ENCODE measurements at places on chromosomes 2 and 18.

GRCh38 chr2:9556121-9556743 lies 602 bp upstream of the ADAM17 start:
- DNase-seq: no peak

DNA sequence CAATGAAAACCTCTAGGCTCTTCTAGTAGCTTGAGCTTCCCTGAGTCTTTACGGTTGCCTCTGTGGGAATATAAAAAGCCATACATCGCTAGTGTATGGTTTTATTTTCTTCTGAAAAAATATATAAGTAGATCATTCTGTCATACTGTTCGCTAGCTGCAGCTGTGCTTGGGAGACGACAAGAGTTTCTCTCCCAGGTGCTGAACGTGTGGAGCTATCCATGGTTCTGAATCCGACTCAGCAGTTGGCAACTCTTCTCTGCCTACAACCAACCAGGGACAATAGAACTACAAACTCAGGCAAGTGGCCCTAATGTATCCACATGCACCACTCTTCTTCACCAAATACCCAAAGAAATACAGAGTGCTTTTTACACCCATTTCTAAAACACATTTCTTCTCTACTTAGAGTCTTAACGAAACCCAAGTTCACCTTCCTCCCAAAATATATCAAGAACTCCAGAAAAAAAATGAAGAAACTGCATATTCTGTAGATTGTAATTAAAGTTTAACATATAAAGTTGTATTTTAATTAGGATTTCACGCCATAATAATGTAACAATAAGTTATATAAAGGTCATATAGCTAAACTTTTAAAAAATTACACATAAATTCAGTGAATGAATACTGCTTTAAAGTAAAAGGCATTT lies 2.2 kb upstream of the KCNH7 start:
- DNase-seq: no peak

DNA sequence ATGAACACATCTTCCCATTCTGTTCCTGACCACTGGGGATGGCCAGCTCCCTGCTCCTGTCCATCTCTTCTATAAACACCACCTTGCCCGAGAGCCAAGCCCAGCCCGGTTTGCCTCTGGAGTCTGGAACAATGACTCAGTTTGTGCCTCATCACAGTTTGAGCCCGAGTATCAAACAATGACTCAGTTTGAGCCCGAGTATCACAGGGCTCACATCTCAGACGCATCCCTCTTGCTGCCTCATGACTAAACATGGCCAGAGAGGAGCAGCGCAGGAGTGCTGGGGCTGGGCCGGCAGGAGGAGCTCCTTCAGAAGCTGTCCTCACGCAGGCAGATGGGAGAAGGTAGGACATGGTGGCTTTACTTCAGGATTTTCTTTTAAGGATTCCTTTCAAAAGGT lies 68.7 kb downstream of the PXDN start:
- DNase-seq: no peak

DNA sequence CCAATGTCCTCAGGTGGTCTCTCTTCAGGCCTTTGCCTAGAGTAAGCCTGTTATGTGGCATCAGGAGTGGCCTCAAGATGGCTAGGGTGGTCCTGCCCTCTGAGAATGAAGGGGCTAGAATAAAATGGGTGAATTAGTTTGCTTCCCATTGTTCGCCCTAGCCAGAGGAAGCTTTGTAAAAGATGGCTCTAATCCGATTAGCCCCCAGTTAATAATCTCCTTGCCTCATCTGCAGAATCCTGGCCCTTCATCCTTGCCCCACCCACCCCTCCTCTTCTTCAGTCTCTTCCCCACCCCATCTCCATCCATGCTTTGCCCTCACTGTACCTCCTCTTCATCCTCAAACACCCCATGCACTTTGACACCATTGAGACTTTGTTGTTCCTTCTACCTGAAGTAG lies 57.4 kb upstream of the LGALSL start:
- no peak for DNase-seq

DNA sequence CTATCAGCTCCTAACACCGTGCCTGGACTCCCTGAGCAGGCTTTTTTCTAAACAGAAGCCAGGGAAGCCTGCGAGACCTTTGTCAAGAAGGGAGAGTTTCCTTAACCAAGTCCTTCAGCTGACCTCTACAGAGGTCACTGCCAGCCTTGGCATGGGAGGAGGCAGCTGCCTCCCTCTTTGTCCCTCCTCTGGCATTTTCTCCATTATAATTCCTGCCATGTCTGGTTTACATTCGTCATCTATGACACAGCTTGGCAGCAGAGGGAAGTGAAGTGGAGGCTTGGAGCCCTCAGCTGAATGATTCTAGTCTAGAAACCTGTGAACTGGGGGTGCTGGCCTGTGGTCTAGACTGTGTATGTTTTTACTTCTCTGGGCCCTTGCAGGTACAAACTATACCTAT lies 22.5 kb downstream of the LIPG start:
- no peak for DNase-seq

DNA sequence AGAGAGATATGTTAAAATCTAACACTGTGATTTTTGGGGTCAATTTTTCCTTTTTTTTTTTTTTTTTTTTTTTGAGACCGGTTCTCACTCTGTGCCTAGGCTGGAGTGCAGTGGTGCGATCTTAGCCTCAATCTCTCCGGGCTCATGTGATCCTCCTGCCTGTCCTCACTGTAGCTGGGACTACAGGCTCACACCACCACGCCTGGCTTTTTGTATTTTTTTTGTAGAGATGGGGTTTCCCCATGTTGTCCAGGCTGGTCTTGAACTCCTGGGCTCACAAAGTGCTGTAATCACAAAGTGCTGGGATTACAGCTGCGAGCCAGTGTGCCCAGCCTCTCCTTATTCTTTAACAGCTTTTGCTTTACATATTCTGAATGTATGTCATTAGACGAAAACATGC lies 2.9 kb upstream of the HAAO start:
- DNase-seq: no peak

GRCh38 chr2:112085916-112086669 lies 31.0 kb downstream of the TMEM87B start:
- no peak for DNase-seq

DNA sequence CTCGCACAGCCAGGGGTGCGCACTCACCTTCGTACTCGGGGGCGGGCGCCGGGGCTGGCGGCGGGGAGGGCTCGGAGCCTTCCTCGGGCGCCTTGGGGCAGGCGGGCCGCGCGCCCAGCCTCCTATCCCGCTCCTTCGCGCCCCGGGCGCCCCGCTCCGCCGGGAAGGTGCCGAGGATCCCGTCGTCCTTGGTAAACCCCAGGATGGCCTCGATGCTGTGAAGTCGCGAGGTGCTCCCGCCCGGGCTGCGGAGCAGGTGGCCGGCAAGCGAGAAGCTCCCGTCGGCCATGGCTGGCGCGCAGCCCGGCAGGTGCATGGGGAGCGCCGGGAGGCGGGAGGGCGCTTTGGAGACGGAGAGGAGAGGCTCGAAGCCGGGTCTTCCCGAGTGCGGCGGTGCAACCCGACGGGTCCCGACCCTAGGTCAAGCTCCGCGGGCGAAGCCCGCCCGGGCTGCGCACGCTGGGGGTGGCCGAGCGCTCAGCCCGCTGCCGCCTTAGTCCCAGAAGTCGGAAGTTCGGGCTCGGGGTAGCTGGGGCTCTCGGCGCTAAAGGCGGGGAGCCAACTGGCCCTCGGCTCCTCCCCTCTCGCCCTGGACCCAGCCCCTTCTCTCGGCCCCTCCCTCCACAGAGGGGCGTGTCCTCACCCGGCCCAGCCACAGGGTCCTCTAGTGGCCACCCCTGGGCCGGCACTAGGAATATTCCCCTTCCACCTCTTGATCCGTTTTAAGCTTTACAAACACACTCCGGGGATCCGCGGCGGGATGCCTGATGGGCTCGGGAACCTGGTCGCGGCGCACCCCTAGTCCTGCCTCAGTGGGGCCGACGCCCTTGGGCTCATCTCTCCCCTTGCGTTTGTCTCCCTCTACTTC lies at the start of gene RAX:
Gene RAX (minus strand): TSS at position 564 of the 868 bp plus-strand sequence. CDS start 248 bp downstream, at position 316.
- no peak for DNase-seq

DNA sequence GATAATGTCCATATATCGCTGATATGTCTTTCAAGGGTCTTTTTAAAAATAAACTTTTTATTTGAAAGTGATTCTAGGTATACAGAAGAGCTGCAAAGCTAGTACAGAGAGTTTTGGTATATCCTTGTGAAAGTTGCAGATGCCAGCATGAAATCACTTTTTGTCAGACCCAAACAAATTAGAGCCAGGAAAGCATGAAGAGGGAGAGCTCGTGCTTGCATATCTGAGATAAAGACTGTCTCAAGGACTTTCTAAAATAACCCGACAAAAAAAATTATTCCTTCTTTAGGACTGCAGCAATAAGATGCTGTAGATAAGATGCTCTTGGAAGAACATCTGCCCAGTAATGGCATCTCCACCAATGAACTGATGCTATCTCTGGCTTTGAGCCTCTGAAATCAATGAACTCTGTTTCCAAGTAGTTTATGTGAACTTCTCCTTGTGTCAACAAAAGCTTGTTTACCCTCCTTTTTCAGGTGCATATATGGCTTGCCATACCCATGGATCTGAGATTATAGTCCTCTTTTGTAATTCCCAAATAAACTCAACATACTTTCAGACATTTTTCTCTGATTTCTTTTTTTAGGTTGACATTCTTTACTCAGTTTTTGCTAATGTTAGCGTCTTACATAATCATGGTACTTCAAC lies 774.6 kb upstream of the FAM98A start:
- no peak for DNase-seq

Data from stimulated activated CD4-positive, alpha-beta T cell treated with anti-CD3 and anti-CD28 coated beads, Interleukin-15, amount 100 ng/mL, for 1 hour (primary cell).